ENCODE measurements at places on chromosomes 2 and 18.

- no peak for DNase-seq
Observed at GRCh38 chr18:37532917-37533316, 32.7 kb downstream of the CELF4 start.

GRCh38 chr2:146209842-146210275 lies 1635.0 kb upstream of the ACVR2A start:
- no peak for DNase-seq

GRCh38 chr2:98726205-98726604 lies 4.7 kb downstream of the MGAT4A start:
- DNase-seq, result no peak

DNA sequence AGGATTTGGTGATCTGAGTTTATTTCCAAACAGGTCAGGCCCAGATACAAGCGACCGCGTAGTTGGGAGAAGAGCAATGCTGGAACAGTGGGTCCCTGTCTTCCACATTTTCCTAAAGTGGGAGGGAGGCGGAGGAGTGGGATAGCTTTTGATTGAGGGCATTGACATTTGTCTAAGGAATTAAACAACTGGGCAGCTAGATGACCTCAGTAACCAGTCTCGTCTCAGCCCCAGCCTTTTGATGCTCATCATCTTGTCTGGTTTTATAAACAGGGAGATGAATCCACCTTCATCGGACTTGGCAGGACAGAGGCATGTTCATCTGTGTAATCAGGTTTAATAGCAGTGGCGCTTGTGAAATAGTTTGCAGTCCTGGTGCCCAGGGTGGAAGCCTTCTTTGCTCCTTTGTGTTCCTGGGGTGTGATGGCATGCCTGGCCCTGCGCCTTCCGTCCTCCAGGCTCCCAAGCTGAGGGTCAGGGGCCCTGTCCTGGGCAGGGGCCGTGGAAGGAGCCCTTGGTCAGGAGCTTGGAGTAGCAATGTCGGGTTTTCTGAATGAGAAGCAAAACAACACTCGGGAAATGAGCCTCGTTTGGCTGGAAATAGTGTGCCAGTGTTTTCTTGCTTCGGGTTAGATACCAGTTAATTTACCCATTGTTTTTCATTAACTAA lies 193.8 kb downstream of the FAM210A start:
- no peak for DNase-seq

DNA sequence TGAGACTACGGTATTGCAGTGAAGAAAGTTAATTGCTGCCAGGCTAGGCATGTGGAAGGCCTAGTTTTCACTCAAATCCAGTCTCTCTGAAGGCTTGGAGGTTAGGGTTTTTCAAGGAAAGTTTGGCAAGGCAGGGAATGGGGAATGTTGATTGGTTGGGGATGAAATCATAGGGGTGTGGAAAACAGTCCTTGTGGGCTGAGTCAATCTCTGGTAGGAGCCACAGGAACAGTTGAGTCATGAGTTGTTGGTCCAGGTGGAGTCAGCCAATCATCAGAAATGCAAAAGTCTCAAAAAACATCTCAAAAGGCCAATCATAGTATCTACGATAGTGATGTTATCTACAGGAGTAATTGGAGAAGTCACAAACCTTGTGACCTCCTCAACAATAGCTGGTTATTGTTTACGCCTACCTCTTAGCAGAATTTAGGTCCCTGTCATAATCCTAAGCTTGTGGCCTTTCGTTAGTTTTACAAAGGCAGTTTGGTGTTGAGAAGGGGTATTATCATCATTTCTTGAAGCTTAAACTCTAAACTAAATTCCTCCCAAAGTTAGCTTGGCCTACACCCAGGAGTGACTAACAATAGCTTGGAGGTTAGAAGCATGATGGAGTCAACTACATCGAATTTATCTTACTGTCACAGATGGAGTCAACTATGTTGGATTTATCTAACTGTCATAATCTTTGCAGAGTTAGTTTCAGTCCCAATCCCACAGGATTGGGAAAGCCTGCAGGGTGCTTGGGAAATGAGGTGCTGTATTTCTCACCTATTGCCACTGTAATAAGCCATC lies 33.7 kb upstream of the APCDD1 start:
- DNase-seq, result no peak

Data from stimulated activated CD4-positive, alpha-beta T cell treated with anti-CD3 and anti-CD28 coated beads, Interleukin-4, amount 100 ng/mL, for 1 hour (primary cell).